Activated CD8-positive, alpha-beta memory T cell treated with anti-CD3 and anti-CD28 coated beads for 4 hours (primary cell): ENCODE measurements at places on chromosomes 1 and 21.

- DNase-seq: no peak
These were observed 42.5 kb upstream of the NEXN start for GRCh38 chr1:77845951-77846350.

DNA sequence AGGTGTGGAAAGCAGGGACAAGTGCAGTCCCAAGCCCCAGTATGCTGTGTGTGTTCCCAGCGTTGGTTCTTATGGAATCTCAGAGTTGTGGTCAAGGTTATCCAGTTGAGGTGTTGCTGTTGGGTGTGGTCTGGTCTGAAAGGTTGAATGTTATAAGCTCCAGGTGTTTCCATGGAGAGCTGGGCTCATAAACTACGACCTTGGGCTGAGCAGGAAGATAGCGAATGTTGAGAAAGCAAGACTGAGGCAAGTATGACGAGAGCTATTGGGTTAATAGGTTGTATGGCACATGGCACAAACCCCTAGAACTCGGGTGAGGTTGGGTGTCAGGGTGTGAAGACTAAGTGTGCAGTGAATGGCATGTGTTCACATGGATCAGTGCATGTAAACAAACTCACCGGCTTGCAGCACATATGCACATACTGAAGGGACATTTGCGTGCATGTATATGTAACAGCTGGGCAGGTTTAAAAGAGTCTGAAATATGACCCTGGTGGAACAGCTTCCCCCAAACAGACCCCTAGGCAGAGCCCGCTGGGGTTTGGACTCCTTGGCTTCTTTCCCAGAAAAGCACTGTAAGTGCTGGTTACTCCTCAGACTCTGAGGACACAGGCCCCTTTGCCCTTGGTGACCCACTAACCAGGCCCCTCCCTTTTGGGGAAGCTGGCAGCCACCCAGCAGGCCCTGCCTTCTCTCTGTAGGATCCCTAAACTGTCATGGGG is 117.5 kb downstream of the NAV1 start:
- no peak for DNase-seq

GRCh38 chr21:45108034-45108790 is 33.8 kb downstream of the ADARB1 start:
- DNase-seq: no peak

DNA sequence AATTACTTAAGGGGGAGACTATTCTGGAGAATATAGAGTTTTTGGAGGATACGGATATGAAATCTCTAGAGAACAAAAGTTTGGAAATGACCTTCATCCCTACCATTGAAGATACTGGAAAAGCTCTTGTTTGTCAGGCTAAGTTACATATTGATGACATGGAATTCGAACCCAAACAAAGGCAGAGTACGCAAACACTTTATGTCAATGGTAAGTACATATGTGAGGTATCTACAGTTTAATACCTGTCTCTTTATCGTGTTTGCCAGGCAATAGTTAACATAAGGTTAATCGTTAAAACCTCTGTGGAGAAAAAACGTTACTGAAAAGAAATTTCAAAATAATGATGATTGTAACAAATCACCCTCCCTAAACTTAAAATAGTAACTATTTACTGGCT is 11.8 kb downstream of the VCAM1 start:
- no peak for DNase-seq

GRCh38 chr1:180183426-180183825 is 28.8 kb downstream of the QSOX1 start:
- DNase-seq: no peak

DNA sequence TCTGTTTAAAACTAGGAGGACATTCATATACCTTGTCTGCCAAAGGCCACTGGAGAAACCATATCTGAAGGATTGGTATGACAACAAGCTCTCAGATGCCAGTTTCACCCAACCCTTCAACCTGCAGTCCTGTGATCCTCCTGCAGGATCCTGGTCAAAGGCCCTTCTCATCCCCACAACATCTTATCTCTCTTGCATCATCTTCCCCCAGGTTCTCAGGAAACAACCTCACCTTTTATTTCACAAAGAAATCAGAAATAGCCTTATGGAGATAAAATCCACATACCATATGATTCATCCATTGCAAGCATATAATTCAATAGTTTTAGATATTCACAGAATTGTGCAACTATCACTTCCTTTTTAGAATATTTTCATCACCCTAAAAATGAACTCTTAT is 104.0 kb upstream of the DSCAM start:
- DNase-seq: no peak
